ENCODE measurements at places on chromosomes 13 and 19.
A peak's percentile ranks its signal among the peaks of the same experiment; 100 is the strongest.

- peak; percentile 6 for DNase-seq
Measured at GRCh38 chr13:71055644-71056043, 811.4 kb downstream of the DACH1 start.

DNA sequence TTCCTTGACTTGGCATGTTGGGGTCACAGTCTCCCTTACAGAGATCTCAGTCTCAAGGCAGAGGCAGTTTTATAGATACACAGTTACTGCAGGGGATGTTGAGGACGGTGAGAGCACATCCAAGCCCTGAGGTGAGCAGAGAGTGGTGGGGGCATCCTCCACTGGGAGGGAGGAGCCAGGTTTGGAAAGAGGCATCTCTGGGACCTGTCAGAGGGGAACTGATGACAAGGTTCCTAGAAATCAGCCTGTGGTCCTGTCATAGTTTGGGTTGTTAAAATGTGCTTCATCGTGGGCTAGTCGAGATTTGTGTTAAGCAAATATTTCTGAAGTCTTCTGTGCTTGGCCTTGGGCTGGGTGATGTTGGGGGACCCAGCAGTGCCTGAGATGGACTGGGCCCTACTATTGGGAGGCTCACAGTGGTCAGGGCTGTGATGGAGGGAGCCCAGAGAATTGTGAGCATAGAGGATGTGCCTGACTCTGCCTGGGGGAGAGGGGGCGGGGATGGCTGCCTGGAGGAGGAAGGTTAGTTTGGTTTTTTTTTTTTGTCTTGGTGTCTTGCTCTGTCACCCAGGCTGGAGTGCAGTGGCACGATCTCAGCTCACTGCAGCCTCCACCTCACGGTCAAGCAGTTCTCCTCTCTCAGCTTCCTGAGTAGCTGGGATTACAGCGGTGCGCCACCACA is 3.9 kb downstream of the SUPT5H start:
- DNase-seq: no peak

DNA sequence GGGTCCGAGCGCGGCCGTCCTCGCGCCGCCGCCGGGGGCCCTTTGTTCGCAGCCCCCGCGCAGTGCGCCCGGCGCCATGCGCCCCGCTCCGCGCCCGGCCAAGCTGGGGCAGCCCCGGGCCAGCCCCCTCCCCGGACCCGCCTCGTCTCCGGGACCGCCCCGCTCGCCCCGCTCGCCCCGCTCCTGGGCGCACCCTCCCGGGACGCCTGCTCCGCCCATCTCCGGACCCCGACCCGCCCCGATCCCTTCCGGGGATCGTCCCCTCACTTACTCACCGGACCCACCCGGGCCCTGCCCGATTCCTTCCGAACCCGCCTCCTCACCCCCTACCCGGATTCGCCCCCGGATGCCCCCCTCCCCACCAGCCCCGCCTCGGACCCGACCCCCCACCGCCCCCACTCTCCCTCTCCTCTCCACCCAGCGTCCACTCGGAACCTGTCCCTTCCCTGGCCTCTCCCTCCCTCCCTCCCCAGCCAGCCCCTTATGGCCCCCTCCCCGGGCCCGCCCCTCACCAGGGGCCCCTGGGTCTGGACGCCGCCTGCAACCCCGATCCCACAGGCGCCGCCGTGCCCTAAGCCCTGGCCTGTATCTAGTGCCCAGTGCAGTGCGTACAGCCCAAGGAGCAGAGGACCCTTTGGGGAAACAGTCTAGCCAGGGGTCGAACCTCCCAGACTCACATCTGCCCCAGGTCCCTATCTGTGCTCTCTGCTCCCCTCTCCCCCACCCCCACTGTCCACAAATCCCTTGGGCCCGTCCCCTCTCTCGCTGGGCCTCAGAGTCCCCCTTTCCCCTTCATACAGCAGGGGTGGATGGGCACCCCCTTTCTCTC is at the start of gene CPAMD8:
Gene CPAMD8 (minus strand): TSS at position 105 of the 829 bp plus-strand sequence. CDS start 168 bp downstream, outside the sequence.
- DNase-seq: no peak

DNA sequence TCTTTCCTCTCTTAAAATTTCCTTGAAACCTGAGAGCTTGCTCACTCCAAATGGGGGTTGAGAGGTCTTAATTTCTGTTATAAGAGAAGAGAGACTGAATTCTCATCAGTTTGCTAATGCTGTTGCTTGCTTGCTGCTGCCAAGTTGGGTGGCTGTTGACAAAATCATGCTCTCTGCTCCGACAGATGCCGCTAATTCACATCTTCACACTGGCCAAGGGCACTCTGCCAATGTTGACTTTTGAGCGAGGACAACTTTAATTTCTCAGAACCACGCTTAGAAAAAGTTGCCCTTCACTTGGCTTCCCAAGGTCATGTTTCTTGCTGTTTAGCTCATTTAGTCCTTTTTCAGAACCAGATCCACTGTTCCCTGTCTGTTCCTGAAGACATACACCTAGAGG is 402.9 kb downstream of the HS6ST3 start:
- no peak for DNase-seq

DNA sequence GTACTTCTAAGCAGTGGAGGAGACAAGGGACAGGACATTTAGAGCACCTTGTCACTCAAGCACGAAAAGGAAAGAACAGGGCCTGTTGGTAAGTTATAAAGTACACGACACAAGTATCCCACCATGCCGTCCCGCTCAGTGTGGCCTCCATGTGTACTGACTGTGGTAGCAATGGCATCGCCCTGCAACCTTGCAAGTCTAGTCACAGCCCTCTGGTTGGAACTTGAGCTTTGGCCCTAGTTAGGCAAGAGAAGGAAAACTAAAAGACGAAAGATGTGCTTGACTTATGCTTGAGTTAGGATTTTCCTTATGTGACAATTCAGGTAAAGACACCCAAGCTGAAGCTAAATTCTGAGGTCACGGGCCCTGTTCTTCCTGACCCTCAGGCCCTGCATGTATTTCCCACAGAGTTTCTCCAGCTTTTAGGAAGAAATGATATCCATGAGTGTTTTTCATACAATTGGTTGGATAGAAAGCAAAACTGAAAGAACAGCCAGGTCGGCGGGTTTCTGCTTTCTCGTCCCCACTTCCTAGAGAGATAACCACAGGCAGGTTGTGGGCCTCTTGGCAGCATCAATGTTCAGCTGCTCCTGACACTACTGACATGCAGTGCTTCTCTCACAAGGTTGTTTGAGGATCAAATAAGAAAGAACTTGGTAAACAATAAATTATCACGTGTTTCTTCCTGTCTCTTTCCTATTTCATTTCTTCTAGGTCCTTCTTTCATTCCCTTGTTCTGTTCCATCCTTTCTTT is 216.2 kb downstream of the IRS2 start:
- no peak for DNase-seq

GRCh38 chr13:112779856-112780604 is 90.2 kb downstream of the ATP11A start:
- no peak for DNase-seq

- no peak for DNase-seq
Measured at GRCh38 chr19:55258476-55258827, 365 bp downstream of the PPP6R1 start.

GRCh38 chr13:66489586-66489985 is 740.5 kb downstream of the PCDH9 start:
- no peak for DNase-seq

- no peak for DNase-seq
Measured at GRCh38 chr13:108227651-108228272, 9.6 kb downstream of the ABHD13 start.

DNA sequence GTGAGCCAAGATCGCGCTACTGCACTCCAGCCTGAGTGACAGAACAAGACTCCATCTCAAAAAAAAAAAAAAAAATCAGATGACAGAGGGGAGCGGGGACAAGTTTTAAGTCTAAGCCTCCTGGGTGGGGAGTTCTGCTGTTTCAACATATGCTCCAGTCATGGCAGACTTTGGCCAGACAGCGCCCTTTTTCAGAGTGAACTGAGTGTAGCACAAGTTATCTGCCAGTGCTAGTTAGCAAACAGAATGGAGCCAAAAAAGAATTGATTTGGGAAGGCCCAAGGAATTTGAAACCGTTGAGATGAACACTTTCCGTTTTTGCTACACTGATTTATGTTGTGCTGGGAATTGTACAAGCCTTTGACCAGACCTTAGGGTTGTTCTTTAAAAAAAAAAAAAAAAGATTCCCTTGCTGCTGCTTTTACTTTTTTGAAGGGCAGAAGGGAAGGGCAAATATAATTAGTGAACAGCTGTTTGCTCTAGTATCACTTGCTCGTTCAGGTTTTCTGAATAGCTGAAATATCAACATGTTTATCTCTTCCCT is 5.7 kb downstream of the ACTN4 start:
- no peak for DNase-seq

DNA sequence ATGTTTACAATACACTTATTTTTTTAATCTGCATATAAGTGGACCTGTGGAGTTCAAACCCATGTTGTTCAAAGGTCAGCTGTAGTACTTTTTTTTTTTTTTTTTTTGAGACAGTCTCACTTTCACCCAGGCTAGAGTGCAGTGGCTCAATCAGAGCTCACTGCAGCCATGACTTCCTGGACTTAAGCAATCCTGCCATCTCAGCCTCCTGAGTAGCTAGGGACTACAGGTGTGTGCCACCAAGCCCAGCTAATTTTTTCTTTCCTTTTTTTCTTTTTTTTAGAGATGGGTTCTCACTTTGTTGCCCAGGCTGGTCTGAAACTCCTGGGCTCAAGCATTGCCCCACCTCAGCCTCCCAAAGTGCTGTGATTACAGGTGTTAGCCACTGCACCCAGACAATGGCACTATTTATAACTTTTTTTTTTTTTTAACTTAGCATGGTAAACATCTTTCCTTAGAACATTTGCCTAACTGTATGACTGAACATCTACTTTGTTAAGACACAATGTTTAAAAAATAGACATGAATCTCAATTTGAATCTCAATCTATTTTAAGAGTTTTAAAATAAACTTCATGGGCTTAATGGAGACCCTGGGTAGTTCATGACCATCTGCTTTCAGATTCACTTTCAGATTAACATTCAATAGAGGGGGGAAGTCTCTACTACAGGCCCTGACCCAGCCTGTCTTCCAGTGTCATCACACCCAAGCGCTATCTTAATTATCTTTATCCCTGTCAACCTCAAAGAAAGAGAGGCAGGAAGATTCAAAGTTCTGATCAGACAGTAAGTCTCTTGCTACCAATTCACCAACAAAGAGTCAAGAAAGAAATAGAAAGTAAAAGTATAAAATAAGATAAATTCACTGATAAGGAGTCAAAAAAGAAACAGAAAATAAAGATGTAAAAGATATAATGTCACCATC is 97.7 kb upstream of the DOCK9 start:
- peak; percentile 59 for DNase-seq

DNA sequence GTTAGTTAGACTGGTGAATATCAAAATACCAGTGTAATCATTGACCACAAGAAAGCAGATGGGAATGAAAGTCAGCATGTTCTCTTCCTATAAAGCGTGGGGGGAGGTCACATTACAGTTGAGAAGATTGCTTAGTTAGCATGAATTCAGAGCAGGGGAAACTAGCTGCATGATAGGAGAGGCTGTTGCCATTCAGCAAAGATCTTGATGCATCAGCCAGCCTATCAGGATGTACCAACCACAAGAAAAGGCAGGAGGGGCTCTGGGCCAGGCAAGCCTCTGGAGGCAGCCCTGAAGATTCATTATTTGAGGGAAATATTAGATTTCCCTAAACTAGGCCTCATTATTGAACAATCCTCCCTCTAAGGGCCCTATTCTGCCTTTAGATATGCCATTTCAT is 5.0 kb upstream of the MTMR6 start:
- no peak for DNase-seq

DNA sequence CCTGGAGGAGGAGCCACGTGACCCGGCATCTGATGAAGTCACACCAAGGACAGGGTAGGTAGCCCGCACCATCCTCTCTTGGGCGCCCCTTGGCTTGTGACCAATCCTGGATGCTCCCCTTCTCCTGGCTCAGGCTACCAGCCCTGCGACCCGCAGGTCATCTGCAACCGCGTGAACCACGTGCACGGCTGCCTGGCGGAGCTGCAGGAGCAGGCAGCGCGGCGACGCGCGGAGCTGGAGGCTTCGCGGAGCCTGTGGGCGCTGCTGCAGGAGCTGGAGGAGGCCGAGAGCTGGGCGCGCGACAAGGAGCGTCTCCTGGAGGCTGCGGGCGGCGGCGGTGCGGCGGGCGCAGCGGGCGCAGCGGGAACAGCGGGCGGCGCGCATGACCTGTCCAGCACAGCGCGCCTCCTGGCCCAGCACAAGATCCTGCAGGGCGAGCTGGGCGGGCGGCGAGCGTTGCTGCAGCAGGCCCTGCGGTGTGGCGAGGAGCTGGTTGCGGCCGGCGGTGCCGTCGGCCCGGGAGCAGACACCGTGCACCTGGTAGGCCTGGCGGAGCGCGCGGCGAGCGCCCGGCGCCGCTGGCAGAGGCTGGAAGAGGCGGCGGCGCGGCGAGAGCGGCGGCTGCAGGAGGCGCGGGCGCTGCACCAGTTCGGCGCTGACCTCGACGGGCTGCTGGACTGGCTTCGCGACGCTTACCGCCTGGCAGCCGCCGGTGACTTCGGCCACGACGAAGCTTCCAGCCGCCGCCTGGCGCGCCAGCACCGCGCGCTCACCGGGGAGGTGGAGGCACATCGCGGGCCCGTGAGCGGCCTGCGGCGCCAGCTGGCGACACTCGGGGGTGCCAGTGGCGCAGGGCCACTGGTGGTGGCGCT is 45.9 kb downstream of the SPTBN4 start:
- no peak for DNase-seq

DNA sequence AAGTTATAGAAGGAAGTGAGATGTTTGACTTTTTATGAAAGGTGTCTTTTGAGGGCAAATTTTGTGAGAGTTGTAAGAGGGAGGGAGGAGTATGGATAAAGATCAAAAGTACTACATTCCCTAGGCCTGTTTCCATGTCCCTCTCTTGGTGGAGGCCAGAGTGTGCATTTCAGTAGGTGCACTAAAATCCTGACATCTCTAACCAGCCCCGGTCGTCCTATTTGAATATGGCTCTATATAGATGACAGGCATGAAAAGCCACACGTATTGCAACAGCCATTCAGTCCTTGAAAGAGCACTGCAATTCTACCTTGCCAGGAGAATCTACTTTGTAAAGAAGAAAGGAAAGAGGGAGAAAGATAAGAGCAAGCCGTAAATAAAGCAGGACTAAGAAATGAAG is 510.1 kb downstream of the IRS2 start:
- DNase-seq: no peak

DNA sequence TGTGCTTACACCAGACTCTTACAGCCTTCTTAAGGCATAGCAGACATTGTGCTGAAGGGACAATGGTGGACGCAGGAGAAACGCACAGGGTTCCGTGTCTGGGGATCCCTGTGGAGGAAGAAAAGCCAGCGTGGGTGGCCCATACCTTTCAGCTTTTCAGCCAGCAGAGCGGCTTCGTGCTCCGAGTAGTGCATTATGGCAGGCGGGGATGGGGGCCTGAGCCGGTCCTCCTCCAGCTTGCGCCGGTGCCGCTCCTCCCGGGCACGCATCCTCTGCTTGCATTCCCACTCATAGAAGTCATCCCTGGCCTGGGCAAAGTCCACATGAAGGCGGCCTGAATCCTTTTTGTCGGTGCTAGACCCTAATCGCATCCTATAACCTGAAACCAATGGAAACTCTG is 332.4 kb downstream of the DNAJC15 start:
- no peak for DNase-seq
